AG08395 (cell line): ENCODE measurements at places on chromosomes 16 and 17.

DNA sequence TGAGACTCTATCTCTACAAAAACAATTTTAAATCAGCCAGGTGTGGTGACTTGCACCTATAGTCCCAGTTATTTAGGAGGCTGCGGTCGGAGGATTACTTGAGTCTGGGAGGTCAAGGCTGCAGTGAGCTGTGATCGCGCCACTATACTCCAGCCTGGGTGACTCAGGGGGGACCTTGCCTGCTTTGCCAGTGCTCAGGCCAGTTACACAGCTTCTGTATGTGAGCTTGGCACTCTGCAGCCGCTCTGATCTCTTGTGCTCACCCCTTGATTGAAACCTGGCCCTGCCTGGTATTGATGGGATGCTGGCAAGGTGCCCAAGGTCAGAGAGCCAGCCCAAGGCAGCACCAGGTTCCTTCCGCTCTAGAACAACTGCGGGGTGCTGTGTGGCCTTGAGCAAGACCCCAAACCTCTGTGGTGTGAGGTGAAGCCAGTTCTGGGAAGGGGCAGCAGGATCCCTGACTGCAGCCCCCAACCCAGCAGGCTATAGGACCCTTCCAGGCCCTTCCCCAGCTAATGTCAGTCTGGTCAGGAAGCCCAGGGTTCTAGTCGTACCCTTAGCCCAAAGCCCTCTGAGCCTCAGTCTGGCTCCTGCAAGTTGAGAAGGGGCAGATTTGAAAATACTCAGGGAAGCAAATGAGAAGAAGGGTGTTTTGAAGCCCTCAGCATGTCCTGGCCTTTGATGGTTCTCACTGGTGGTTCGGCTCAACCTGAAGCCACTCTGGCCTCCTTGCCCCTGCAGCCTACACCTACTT is 18.9 kb downstream of the MMP15 start:
- no peak for DNase-seq

- no peak for DNase-seq
These were observed 21.4 kb downstream of the HIC1 start for GRCh38 chr17:2076087-2076984.

DNA sequence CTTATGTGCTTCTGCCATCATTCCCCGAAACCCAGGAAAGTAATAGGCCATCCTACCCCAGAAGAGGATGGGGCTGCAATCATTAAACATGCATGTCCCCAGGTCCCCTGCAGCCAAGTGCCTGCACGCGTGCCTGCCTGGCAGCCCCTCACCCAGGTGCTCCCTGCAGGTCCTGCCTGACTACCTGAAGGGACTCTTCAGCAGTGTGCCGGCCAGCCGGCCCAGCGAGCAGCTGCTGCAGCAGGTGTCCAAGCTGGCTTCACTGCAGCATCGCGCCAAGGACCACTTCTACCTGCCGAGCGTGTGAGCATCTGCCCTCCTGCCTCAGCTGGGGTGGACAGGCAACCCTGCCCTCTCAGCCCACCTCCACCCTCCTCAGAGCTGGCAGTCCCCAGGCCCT is 16.2 kb upstream of the ALKBH5 start:
- no peak for DNase-seq

DNA sequence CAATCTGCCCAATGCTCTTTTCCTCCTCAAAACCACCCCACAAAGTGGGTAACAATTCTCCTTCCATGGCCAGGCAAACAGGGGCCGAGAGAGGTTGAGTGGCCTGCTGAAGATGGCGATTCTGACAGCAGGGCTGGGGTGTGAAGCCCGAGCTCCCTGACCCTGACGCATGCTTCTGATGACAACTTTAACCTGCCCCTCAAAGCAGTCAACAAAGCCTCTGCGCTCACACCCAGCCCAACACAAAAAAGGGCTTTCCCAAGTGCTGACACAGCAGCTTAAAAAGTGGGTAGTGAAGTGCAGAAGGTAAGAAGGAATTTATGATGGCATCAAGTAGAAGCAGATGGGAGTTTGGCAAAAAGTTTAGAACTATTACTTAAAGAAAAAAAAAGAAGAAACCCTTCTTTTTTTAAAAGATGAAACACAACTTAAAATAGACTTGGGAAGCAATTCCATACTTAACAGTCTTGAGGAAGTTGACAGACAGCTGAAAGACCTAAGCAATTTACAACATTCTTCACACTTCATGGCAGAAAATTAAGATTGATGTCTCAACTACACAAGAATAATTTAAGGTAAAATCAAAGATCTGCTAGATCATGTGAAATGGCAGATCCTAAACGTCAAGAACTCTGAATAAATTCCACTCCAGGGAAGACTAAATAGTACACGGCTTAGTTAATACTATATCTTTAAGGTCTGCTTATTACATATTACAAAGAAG is 133.9 kb downstream of the PARN start:
- no peak for DNase-seq

- no peak for DNase-seq
These were observed 27.0 kb downstream of the ZFPM1 start for GRCh38 chr16:88479793-88480760.

DNA sequence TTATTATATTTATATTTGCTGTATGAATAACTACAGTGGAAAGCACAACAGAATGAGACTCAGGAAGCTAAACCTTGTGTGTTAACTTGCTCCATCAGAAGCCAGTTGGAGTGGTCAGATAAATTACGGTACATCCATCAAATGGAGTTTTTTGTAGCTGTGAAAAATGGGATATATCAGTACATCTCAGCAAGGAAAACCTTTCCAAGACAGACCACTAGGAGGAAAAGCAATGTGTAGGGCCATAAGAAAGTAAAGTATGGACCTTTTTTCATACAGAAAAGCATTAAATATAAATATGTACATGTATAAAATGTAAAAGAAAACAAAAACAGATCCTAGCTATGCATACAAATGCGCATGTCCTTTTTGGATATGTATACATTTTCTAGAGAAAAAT is 403.8 kb upstream of the CDH11 start:
- no peak for DNase-seq

DNA sequence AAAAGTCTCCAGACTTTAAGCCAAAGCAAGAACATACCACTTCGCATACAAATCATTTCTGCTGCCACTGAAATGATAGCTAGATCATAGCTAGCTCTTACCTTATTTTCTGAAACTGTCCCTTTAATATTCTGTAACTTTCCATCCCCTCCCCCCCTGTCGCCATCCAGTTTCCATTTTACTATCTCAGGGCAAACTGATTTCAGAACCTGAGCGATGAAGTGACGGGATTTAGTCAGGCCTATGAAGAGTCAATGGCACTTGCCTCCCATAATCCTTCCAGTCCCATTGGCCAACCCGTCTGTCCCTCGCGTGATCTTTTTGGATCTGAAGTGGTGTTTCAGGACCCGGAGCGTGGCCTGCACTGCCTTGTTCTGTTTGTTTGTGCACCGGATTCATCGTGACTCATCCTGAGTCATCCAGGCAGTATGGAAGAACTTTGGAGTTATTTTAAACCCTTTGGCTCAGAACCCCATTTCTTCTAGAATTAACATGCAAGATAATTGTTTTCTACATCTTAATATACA is 199.8 kb upstream of the CHMP6 start:
- DNase-seq: peak; percentile 92

GRCh38 chr16:89574681-89575246 is 794 bp upstream of the CPNE7 start:
- peak; percentile 93 for DNase-seq

DNA sequence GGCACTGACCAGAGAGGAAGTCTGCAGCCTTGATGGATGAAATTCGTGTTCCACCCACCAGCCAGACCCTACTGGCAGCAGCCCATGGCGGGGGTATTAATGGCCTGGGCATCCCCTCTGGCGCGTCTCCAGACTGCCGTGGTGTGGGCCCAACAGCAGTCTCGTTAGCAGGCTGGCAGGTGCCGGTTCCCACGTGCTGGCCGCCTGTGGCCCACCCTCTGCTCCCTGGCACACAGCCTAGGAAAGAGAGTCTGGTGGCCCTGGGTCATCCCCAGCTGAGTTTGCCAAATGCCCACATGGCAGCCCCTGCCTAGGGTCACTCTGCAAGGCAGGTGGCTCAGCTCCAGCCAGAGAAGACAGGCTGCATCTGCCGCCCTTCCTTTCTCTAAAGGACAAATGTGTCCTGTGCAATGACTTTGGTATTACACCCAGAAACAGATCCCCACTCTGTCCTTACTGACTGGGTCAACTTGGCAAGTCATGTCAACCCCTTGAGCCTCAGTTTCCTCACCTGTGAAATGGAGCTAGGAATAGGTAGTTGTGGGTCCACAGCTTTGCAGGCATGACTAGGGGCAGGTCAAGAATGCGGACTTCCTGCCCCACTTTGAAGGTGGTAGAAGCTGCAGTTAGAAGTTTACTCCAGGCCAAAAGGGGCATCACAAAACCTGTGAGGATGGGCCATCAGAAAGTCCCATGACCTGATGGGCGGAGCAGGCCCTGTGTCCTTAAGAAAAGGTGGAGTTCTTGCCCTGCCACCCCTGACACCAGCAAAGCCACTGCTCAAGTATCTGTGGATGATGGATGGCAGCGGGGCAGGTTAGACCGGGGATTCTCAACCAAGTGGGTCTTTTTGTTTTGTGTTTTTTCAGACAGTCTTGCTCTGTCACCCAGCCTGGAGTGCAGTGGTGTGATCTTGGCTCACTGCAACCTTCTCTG is 76.6 kb downstream of the ABCC6 start:
- no peak for DNase-seq

- no peak for DNase-seq
These were observed 18.5 kb downstream of the LMF1 start for GRCh38 chr16:952321-952720.

DNA sequence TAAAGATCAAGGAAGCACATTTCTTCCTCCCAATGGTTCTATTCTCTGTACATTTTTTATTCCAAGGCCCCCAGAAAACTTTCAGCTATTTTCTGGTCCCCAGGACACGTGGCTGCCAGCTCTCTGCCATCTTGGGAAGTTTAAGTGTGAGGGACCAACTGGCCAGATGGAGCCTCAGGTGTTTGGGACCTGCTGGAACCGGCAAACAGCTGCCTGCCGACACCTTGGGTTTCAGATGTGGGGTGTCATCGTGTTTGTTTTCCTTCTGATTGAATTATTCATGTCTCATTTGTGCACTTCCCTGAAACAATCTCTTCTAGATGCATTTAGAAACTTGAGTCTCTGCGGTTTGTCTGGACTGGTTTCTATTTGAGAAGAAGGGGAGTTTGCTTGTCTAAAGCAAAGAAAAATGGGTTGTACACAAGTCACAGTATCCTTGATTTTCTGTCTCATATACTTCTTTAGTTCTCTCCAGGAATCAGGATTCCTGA is 386.5 kb downstream of the SLC39A11 start:
- DNase-seq: no peak

GRCh38 chr17:75553295-75554110 is 28.0 kb downstream of the LLGL2 start:
- no peak for DNase-seq

DNA sequence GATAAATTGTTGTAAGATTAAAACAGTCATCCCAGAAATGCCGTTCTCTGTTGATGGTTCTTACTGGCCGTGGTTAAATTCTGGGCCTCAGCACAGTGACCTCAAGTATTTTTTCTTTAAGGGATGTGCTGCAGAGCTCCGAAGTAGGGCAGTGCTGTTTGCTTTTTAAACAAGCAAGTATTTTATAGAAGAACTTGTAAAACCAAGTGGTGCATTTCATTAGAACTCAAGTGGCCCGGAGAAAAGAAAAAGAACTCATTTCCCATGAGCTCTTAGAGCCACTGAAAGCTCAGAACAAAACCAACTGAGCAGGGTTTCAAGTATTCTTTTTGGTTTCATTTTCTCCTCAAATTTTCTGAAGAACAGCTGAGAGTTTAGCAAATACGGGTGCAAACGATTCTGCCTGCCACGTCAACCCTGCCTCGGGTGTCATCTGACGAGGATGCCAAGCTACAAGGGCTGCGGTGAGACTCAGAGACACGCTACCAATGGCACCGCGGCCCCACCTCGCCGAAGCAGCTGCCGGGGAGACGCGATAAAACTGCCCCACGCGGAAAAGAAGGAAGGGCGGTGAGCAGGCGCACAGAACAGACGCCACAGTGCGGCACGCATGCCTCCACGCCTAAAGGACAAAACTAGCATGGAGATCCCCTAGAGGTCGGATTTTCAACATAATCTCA is 6.3 kb downstream of the LMF1 start:
- no peak for DNase-seq

GRCh38 chr17:61783556-61784304 is 79.6 kb downstream of the BRIP1 start:
- DNase-seq: no peak

- no peak for DNase-seq
These were observed 3.4 kb upstream of the ANKRD11 start for GRCh38 chr16:89493776-89494175.

DNA sequence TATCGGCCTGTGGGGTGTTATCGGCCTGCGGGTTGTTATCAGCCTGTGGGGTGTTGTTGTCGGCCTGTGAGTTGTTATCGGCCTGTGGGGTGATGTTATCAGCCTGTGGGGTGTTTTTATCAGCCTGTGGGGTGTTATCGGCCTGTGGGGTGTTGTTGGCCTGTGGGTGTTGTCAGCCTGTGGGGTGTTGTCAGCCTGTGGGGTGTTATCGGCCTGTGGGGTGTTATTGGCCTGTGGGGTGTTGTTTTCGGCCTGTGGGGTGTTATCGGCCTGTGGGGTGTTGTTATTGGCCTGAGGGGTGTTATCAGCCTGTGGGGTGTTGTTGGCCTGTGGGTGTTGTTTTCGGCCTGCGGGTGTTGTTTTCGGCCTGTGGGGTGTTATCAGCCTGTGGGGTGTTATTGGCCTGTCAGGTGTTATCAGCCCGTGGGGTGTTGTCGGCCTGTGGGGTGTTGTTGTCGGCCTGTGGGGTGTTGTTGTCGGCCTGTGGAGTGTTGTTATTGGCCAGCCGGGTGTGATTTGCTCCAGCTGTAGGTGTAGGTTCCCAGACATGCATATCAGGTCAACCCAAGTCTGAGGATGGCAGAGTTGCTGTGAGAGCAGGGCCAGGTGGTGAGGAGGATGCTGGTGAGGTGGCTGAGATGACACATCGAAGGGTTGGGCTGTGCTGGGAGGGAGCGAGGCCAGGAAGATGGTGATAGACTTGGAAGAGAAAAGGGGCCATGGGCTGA is 7.1 kb downstream of the TRARG1 start:
- no peak for DNase-seq

GRCh38 chr17:33285413-33285812 is 7.7 kb downstream of the ASIC2 start:
- DNase-seq: no peak

- no peak for DNase-seq
These were observed 323.0 kb upstream of the TBX2 start for GRCh38 chr17:61076621-61077031.

GRCh38 chr17:681738-682529 is 32.7 kb downstream of the VPS53 start:
- DNase-seq: peak; percentile 80
